ENCODE measurements at places on chromosomes 2 and 18.

GRCh38 chr2:100344433-100344832 is 22.1 kb upstream of the LONRF2 start:
- DNase-seq: no peak

- no peak for DNase-seq
Measured at GRCh38 chr2:127078666-127079270, 28.2 kb downstream of the BIN1 start.

GRCh38 chr2:9473985-9474360 is 378 bp upstream of the IAH1 start:
- DNase-seq: peak; percentile 70

DNA sequence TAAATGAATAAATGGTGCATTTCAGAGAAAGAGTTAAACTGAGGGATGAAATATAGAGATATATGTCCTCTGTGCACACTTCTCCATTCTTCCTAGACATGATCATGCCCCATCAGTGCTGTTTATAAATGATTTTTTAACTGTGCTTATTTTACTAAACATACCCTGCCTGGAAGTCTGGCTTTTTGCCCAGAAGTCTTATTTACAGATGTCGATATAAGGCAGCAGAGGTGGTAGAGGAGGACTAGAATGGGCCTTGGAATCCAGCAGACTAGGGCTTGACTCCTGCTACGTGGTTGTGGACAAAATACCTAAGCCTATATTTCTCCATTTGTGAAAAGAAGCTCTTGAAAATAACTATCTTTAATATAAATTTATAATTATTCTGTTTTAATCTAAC is 355.5 kb downstream of the RAD51AP2 start:
- no peak for DNase-seq

DNA sequence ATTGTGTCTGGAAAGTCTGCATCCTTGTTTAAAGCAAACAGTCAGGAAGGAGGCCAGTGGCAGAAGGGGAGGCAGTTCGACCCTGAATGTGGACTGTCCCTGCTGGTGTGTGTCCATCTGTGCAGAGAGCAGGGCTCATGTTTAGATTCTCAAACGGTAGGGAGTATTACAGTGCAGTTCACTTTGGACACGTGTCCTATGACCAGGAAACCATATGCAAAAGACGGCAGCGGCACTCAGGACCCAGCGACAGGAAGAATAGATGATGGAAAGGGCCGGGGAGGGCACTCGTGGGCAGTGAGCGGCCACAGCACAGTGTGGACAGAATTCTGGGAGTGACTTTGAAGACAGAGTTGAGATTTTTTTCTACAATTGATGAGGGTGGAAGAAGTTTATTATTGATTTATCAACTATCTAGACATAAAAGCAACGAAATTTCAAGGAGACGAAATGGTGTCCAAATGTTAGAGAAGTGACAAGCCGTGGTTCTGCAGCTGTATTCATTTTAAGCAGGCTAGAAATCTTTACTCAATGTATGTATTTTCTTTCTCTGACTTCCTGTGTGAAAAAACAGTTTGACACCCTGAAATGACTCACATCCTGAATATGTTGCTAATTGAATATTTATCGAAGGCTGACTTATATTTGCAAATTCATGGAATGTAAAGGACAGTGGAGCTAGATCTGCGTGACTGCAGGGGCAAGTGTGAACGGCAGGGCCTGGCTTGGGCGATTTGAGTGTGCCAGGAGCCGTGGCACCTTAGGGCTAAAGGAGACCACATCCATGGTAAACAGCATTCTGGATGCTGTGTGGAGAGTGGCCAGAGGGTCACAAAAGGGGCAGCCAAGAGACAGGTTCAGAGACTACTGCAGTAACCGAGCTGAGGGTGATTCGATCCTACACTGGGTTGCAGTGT is 214.2 kb downstream of the PTGR3 start:
- DNase-seq: no peak

DNA sequence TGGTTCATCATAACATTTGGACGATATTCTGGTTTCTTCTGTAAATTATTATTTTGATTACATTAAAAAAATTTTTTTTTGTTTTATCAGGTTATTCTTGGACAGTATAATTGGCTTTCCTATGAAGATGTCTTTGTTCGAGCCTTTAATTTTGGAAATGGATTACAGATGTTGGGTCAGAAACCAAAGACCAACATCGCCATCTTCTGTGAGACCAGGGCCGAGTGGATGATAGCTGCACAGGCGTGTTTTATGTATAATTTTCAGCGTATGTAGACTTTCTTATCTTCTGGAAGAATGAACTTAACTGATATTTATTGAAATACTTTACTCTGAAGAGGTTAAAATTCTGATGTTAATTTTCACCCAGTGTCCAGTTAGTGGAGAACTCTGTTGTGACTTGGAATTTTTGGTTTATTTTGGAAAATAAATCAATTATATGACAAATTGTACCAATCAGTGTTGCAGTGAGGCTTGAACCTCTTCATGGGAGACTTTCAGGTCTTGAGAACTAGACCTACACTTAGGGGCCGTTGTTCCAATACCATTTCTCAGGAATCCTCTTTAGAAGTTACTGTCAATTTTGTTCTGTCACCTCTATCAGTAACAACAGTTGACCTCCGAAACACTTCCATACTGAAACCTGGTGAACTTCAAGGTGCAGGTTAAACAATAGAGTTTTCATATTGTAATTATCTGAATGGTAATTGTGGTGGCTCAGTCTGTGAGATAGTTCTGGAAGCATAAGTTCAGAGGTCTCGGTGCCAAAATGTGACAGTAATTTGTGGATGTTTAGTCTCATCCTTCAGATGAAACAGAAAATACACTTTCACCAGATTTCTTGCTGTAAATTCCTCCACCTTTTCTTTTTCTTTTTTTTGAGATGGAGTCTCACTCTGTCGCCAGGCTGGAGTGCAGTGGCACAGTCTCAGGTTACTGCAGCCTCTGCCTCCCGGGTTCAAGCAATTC is 55.7 kb downstream of the ACSL3 start:
- DNase-seq: no peak

All from activated CD4-positive, alpha-beta T cell treated with anti-CD3 and anti-CD28 coated beads, Interleukin-2, amount 50 U/mL, for 4 hours (primary cell).